ENCODE measurements at places on chromosomes 7 and 10.

GRCh38 chr10:127452568-127452967 lies 96.5 kb upstream of the NPS start:
- DNase-seq: no peak

DNA sequence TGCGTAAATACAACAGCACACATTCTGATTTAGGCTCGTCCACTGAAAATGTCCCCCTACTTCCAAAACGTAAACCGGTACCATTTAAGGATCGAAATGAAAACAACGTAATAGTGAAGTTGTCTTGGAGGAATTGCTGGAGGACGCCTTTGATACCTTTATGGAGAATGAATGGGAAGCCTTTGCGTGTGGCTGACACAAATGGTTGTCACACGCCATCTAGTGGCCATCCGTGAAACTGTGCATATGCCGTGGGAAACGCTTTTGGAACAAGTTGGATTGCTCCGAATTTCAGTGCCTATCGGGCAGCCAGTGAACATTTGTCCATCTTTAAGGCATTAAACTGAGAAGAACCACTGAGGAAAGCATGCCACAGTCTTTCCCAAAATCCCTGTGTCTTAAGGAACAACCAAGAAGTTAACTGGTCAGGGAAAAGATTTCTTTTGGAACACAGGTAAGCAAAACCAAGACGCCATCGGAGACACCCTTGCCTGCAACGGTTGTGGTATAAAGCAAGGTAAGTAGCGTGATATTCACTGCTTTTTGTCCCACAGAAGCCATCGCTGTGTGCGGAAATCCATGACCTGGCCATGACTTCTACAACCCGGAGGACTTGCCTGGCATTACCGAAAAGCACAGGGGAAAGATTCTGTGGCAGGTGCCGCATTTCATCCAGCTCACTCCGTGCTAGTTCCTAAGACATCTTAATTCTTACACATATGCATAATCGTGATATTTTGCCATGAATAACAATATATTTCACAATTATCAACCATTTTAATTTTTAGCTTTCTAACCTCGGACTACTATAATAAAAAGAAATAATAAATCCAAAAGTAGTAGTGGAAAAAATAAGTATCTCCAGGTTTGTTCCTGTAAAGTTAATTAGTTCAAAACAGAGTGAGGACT lies 100.6 kb downstream of the FAM204A start:
- DNase-seq: no peak

- no peak for DNase-seq
These were observed 226.2 kb downstream of the COBL start for GRCh38 chr7:51090411-51090810.

DNA sequence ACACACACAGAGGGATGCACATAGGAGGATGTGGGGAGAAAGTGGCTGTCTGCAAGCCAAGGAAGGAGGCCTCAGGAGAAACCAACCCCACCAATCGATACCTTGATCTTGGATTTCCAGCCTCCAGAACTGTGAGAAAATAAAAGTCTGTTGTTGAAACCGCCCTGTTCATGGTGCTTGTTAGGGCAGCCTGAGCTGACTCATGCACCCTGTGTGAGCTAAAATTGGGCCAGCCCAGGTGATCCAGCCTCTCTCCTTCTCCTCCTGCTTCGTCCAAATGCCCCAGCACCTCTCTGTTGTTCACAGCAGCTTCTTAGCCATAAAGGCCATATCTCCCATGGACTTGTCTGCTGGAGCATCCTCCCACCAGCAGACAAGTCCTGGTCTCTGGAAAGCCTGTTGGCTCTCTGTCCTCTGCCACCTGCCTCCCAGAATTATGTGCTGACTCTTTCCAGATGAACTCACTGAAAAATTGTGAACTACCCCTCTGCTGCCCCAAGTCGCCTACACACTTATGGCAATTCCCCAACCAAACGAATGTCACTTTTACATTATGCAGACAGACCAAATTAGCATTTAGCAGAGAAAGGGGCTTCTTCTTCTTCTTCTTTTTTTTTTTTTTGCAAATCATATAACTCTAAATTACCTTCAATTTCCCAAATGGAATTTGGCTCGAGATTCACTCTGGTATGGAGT lies 30.2 kb upstream of the CARD11 start:
- no peak for DNase-seq

DNA sequence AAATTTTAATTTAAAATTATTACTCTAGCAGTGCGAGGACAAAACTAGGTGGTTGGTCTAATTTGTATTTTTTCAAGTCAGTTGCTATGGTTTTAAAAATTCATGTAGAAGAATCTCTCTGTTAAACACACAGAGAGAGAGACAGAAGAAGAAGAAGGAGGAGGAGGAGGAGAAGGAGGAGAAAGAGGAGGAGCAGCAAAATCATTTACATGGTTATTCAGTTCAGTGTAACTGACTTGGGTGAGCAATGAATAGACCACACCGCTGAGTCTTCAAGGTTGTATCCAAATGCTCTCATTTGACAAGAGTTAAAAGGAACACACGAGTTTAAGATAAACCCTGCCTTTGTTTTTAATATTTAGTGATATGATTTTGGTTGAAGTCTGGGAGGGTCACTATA lies 131.1 kb downstream of the PDE1C start:
- DNase-seq: no peak

GRCh38 chr10:123614888-123615287 lies 51.3 kb upstream of the GPR26 start:
- no peak for DNase-seq

GRCh38 chr7:148939128-148939755 lies 55.2 kb upstream of the EZH2 start:
- DNase-seq: no peak

DNA sequence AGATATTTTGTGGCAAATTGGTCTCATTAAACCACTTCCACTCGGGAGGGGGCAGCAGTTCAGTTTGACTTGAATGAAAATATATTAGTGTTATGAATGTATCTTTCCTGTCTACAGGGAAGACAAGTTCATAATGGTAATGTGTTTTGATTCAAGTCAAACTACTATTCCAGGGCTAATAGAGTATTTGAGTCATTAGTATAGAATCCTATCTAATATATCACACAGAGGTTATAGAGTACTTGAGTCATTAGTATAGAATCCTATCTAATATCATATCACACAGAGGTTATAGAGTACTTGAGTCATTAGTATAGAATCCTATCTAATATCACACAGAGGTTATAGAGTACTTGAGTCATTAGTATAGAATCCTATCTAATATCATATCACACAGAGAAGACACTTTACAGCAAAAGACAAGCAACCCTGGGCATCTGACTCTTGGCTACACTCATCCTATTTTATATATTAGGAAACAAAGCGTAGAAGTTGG lies 199.7 kb upstream of the MAGI2 start:
- no peak for DNase-seq

DNA sequence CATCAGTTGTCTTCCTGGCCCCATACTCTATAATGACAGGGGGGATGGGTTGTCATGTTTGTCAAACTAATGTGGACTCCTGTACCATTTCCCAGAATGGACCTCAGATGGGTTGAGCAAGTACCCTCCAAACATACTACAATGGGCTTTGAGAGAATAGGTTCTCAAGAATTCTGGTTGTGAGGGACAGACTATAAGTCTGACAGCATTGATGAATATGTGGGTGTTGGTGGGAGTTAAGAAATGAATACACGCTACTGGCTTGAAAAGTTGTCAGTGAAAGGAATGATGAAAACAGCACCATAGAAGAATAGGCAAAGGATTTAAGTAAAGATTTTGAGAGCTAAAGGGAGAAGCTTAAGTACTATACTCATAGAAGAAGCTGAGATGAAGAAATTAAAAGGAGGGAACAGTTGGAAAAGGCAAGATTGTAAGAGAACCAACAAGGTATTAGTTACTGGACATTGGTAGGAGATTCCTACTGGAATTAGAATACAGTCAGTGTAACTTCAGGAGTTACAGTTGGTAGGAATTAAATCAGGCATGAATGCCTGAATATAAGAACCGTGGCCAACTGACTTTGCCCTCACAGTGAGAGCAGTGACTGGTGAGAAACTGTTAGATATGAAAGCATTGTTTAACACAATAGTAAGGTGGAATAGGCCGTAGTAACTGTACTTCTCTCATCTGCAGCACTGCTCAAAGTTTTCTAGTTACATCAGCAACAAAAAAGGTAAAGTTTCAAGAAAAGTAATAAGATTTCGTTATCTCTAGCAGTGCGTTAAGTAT lies 86.3 kb downstream of the LCOR start:
- DNase-seq: no peak

DNA sequence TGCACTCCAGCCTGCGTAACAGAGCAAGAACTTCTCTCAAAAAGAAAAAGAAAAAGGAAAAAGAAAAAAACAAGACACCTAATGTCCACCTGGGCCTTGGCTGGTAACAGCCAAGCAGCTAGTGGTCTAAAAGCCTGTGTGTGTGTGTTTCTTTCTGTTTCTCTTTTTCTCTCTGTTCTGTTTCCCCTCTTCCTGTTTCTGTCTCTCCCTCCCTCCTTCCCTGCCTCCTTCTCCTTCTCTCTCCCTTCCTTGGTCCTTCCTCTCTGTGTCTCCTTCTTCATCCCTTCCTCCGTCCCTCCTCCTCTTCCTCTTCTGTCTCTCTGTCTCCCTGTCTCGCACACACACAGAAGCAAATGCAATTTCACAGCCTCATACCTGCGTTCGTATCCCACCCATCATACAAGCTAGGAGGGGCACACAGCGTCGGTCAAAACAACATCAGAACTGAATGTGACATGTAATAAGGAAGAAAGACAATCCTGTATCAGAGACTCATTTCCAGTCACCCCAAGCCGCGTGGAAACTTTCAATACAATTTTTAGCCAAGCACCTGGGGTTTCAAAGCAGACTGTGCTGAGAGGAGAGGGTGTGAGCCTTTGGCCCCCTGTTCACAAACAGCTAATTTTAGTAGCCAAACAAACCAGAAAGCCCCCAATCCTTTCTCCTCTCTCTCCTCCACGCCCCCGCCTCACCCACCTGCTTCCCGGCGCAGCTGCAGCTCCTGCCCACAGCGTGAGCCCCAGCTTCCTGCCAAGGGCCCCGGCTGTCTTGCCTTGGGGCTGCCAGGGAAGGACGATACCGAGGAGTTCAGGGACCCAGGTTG lies 50.2 kb upstream of the GNA12 start:
- no peak for DNase-seq

DNA sequence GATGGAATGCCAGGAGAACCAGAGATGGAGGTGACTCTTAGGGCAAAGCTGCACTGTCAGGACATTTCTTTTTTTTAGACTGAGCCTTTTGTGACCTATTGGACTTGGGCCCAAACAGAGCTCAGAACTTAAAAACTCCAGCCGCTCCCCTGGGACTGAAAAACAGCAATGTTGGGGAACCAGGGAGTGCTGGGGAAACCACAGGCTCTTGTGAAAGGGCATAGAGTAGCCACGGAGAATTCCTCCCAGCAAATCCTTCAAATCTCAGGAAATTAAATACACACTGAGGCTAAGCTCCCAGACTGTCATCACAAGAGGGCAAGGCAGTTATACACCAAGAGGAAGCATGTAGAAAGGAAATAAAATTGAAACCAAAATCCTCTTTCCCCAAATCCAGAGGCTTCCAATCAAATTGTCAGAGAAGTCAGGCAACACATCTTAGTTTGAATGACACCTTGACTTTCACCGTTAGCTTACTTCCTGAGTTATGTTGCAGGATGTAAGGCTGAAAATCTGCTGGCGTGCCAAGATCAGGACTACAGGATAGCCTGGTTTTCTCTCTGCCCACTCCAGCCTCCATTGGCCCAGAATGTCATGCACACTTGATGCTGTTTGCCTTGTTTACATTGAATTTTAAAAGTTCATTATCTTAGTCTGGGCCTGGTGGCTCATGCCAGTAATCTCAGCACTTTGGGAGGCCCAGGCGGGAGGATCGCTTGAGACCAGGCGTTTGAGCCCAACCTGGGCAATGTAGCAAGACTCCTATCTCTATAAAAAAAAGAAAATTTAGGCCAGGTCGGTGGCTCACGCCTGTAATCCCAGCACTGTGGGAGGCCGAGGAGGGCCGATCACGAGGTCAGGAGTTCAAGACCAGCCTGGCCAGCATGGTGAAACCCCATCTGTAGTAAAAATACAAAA lies 2.6 kb upstream of the RFC2 start:
- no peak for DNase-seq

GRCh38 chr7:41787651-41788350 lies 84.9 kb upstream of the INHBA start:
- no peak for DNase-seq

GRCh38 chr10:77943121-77943901 lies 16.8 kb upstream of the DLG5 start:
- no peak for DNase-seq

DNA sequence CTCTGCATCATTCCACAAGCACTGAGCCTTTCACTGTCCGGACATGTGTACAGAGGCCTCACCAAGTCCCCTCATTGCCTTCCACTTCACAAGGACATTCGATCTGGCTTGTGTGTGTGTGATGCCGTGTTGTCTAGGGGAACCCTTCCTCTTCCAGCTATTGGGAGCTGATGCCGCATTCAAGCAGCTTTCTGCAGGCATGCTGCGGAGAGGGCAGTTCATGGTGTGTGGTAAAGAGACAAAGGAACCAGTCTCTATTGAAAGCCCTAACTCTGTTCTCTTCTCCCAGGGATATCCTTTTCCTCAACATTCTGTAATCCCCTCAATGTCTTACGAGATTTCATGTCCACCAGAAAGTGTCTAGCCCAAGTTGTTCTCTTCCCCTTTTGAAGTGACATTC lies 141.6 kb downstream of the ALOX5 start:
- no peak for DNase-seq

GRCh38 chr10:115654961-115655360 lies 561.8 kb downstream of the ATRNL1 start:
- no peak for DNase-seq

DNA sequence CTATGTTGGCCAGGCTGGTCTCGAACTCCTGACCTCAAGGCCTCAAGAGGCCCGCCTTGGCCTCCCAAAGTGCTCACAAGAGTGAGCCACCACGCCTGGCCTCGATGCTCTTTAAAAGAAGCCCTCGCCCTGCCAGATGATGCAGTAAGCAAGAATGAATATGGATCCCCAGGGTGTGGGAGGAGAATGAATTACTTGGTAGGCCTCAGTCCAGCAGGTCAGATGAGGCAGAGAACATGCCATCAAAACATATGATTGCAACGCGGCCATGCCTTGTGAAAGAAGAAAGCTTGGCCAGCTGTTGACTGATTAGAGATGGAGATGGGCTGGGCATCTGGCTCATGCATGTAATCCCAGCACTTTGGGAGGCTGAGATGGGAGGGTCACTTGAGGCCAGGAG lies 68.7 kb downstream of the CAMK1D start:
- no peak for DNase-seq

DNA sequence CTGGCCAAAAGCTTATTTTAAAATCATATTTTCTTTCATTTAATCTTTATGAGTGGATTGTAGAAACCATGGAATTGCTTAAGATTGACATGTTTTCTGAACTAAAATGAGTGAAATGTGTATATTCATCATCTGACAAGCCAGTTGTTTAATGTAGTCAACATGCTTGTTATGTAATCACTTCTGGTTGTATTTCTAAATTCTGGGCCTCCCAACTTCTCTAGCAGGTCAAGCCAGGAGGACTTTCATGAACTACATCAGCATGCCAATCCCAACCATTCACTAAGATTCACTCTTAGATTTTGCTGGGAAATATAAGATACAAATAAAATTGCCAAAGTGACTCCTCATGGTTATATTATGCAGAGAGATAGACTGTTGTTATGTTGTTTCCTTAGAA lies 21.1 kb upstream of the MAP3K8 start:
- no peak for DNase-seq

- no peak for DNase-seq
These were observed 7.1 kb upstream of the C10orf105 start for GRCh38 chr10:71726580-71727104.

- DNase-seq: no peak
These were observed 79.0 kb upstream of the HABP2 start for GRCh38 chr10:113473851-113474250.
